ENCODE measurements at places on chromosomes 4 and X. TPM values are rescaled to one million over a fixed set of nuclear protein-coding genes. Genes with fewer than 3 reads are reported as not detected.

The CPZ gene
- 0.63 TPM for total RNA-seq

The PDGFRA gene
- total RNA-seq = 31.6 TPM

The COL4A5 gene
- total RNA-seq = 6.2 TPM

The GUF1 gene
- total RNA-seq = 17.8 TPM

The ELF4 gene
- total RNA-seq = 65.0 TPM

The CD38 gene
- 3.8 TPM for total RNA-seq

The GPRASP3 gene
- total RNA-seq = 1.4 TPM

The RPS6KA6 gene
- total RNA-seq = 16.6 TPM

The ANKRD37 gene
- 14.2 TPM for total RNA-seq

The RS1 gene
- not detected for total RNA-seq

The MAGEA2B gene
- not detected for total RNA-seq

The ADH7 gene
- total RNA-seq = not detected

The PCYT1B gene
- total RNA-seq = not detected

The TMPRSS11A gene
- total RNA-seq = not detected

The GLRA3 gene
- not detected for total RNA-seq

The ADH1B gene
- 179 TPM for total RNA-seq

Measured in mucosa of descending colon (tissue), 3 donors.